CD4-positive, alpha-beta memory T cell (primary cell): ENCODE measurements at places on chromosomes 1 and 21.

GRCh38 chr1:27602462-27603308 lies 1.3 kb downstream of the AHDC1 start:
- DNase-seq = no peak

DNA sequence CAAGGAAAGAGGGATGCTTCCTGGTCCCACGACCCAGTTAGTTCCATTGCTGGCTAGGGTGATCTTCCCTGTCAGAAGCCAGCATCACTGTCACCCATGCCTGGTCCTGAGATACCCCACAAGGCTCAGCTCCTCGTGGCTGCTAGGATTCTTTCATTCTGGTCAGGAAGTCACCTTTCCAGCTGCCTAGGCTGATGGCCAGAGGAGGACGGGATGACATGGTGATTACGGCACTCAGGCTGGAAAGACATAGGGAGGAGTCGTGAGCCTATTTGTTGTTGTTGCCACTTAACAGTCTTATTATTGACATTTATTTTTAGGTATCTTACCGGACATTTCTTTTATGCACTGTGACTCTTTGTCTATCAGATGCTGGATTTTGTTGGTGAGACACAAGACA lies 20.0 kb upstream of the MAPKAPK2 start:
- DNase-seq = no peak

GRCh38 chr1:5980314-5981008 lies 11.8 kb downstream of the NPHP4 start:
- no peak for DNase-seq

- DNase-seq = no peak
Observed at GRCh38 chr1:96309783-96310182, 411.8 kb upstream of the PTBP2 start.

DNA sequence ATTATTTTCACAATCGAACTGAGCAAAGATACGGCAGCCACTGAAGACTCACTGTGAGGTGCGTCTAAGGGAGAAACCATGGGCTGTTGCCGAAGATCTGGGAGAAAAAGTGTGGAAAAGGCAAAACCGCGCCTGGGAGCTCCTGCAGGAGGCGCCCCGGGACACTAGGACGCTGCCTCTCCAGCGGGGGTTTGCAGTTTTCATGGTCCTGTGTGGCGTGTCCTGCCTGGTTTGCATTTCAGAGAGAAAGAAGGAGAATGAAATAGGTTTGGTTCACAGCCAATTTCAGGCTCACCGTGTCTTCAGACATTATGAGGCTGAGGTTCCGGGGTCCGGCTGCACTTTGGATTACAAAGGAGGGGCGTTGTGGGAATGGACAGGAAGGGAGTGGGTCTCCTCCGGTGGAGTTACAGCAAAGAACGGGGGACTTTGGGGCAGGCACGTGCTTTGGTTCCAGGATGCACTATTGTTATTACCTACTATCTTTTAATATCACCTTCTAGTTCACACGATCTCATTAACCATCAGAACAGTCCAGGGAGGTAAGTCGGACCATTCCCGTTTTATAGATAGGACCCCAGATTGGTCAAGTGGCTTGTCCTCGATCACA lies 179.8 kb downstream of the DYRK1A start:
- DNase-seq = no peak

DNA sequence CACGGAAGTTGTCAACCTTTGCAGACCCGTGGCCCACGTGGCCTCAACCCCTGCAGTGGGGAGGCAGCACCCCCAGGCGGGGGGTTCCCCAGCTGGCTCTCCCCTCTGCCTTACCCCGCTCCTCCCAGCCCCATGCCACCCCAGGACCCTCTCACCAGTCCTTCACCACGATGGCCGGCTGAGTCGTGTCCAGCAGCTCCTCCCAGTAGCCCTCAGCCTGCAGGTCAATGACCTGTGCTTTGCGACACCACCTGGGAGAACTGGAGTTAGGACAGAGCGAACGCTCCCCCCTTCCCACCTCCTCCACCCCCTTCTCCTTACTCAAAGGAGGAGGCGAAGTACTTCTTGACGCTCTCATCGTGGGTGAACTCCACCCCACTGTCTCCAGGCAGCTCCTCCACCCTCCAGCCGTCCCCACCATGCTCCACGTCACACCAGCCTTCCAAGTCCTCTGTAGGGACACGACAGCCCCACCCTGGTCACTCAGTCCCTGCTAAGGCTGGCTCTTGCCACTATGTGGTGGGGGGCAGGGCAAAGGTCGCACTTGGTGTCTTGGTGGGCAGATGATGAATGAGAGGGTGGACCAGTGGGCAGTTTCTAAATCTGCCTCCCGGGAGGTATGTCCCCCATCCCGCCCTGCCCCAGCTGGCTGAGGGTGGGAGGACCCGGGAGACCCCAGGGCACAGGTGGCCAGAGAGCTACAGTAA lies 4.5 kb downstream of the FBXO2 start:
- DNase-seq = no peak

DNA sequence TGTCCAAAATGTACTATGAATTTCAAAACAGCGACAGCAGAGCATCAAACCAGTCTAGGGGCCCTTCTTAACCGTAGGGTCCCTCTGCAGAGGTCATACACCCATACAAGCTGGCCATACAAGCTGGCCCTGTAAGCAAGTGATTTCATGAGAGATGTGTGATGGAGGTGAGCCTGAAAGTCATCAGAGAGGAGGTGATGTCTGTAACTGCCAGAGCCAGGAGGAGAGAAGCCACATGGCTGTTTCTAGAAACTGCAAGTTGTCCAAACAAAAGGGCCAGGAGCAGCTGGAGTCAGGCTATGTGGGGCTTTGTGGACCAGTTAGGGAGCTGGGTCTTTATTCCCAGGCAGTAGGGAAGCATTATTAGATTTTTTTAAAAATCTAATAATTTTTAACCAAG lies 14.8 kb upstream of the SERINC2 start:
- no peak for DNase-seq

- DNase-seq = no peak
Observed at GRCh38 chr21:40852563-40852962, 5.6 kb upstream of the DSCAM start.

DNA sequence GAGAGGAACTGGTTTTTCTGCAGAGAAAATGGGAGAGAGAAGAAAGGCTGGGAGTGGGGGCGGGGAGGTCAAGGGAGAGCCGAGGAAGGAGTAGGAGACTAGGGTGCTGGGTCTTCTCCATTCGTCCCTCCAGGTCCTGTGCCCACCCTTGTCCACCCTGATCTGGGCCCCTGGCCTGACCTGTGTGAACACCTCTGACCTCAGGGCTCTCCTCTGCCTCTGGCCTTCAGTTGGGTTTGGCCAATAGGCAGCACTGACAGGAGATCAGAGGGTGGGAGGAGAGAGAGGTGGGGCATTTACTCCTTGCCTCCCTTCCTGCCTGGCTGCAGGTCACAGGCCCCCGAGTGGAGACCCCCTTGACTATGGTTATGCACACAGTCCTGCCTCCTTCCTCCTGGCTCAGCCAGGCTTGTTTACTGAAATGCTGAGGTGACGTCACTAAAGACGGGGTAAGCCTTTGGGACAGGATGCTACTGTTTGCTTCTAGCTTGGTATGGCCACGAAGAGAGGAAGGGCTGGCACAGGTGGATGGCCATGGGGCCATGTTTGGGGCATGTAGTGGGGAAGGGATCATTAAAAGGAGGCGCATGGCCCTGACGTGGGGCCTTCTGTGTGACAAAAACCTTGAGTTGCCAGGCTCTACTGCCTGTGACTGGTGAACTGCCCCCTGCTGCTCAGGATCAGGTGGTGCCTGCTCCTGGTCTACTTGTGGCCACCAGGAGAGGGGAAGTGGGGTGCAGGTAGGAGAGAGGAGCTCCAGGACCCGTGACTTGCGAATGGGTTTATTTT lies 248.7 kb upstream of the CSF3R start:
- no peak for DNase-seq

GRCh38 chr1:229035748-229036082 lies 235.2 kb upstream of the RAB4A start:
- DNase-seq = no peak

DNA sequence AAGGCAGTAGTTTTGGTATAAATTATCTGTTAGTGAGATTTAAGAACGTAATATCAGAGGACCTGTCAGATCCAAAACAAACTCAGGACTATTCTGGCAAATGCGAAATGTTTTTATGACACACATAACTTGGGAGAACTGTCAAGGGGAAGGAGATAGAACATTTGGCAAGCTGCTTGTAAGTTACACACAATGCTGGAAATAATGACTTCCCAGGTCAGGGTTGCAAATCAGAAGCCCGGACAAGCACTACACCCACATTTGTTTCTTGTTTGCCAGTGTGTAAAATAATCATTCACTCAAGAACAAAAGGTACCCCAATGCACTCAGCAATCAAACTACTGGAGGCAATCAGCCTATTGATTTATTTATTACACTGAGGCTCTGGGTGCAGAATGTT lies 354.7 kb downstream of the KCNH1 start:
- no peak for DNase-seq

- DNase-seq = no peak
Observed at GRCh38 chr1:206898915-206899431, 1.7 kb downstream of the IL24 start.

DNA sequence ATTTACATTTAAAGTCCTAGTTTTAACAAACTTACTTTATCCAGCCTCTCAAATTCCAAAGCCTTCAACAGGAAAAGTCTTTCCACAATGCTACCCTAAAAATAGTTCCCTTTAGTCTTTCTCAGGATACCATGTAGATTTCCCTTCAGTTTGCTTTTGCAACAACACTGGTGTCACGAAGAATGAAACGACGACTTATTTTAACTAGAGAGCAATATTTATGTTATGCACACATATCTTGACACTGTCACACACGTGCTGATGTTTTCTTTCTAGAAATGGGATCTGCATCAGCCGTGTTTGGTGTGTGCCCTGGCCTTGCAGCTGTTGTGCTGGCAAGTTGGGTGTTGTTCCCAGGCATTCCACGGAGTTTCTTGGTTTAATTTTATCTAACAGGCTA lies 75.5 kb downstream of the SIPA1L2 start:
- DNase-seq = no peak

DNA sequence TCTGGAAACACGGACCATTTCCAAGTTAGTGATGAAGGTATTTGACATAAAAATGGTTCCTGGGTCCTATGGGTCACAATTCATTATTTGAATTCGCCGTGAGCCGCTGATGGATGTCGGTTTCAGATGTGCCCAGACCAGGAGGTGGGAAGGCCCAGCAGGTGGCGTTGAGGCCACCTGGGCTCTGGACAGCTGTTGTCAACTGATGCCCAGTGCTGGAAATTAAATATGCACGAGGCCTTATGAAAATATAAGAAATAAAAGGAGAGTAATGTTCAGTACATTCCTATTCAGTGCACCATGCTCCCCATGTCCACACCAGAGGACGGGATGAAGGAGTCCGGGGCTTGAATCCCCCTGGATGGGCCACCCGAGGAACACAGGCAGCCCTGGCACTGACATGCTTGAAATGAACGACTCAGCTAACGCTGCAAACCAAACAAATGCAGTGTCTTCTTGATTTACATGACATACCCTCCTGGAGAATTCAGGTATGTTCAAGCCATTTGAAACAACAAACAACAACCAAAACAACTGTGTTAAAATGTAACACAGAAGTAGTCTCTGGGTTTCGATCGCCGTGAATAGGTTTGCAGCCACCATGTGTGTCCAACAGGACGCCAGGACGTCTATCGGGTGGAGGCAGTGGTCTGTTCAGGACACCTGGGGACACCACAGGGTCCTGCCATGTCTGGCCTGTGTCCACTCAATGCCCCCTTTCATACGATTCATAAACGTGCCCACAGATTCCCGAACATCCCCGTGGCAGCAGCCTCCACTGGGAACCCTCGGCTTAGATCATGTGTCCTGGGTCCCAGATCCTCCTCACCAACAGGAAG lies 6.1 kb downstream of the TFF3 start:
- no peak for DNase-seq

- DNase-seq = no peak
Observed at GRCh38 chr1:201486187-201486586, 17.2 kb upstream of the PHLDA3 start.

- DNase-seq = peak; percentile 54
Observed at GRCh38 chr1:26164036-26164860, 4.5 kb downstream of the C1orf232 start.

DNA sequence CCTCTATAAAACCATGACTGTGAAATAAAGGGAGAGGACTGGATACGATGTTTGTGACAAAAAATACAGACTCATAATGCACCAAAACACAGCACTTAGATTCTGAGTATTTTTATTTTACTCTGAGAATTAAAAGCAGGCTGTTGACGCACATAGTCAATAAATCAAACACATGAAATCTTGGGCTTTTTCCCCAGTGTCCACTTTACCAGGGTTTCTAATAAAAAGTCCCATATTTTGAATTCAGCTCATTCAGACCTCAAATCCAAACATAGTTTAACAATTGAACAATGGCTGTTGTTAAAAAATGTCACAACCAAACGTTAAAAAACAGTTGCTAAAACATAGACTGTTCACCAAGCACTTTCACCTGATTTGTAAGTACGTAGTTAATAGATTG lies 553.4 kb downstream of the LTN1 start:
- DNase-seq = no peak

GRCh38 chr21:28639737-28640136 lies 352.9 kb downstream of the LTN1 start:
- DNase-seq = no peak
